ENCODE measurements at places on chromosomes 4 and X. TPM values are rescaled to one million over a fixed set of nuclear protein-coding genes. Genes with fewer than 3 reads are reported as not detected.

The ARX gene
- 4.6 TPM for total RNA-seq

GRCh38 chrX:139446832-139447231 lies 83.7 kb upstream of the F9 start:
- DNase-seq: no peak

DNA sequence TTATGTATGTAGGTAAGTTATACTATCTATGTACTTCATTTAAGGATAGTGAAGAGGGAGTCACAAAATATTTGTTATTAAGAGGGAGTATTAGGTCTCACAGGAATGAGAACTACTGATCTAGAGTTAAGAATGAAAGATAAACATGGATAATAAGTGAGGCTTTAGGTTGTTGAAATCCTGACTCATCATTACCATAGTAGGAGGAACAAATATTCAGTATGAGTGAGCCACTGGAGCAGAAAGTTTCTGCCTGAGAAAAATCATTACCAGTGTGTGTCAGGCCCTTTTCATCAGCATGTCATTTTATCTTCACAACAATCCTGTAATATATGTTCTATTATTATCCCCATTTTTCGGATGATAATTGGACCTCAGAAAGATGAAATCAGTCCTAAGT lies 27.2 kb upstream of the IGSF1 start:
- DNase-seq: no peak

The DMD gene
- 170 TPM for total RNA-seq

DNA sequence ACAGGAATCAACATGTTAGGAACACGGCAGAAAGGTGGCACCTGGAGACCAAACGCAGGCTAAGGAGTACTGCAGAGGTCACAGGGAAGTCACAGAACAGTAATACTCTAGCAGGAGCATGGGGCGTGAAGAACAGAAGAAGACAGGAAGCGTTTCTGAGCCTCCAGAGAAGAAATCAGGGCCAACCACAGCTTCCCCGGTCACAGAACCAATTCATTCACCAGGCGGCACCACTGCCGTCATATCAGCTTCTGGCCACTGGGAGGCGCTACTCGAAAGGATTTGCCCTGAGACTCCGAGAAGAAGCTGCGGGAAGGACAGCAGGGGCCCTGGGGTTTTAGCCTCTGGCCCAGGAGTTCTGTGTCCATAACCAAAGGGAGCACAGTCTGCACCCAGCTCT lies 78.0 kb upstream of the DRD5 start:
- peak; percentile 64 for DNase-seq

The SLC16A2 gene
- 6.3 TPM for total RNA-seq

GRCh38 chr4:89422441-89422990 lies 114.9 kb upstream of the GPRIN3 start:
- no peak for DNase-seq

DNA sequence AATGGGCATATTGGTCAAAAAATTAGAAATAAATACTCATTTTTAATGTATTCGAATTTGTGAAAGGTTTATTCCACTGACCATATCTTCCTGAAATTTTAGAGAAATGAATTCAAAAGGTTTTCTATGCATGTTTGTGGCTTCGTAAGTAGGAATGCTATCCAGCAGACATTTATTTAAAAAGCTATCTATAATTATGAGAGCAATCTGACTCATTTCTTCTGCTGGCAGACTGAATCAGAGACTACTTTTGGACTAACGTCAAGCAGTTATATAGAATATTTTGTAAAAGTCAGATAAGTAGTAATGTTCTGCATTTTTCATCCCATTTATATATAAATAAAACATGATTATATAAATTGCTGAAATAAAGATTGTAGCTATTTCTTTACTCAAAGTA lies 125.0 kb downstream of the SPCS3 start:
- no peak for DNase-seq

- DNase-seq: peak; percentile 84
These were observed 836 bp downstream of the CLOCK start for GRCh38 chr4:55545641-55546505.

DNA sequence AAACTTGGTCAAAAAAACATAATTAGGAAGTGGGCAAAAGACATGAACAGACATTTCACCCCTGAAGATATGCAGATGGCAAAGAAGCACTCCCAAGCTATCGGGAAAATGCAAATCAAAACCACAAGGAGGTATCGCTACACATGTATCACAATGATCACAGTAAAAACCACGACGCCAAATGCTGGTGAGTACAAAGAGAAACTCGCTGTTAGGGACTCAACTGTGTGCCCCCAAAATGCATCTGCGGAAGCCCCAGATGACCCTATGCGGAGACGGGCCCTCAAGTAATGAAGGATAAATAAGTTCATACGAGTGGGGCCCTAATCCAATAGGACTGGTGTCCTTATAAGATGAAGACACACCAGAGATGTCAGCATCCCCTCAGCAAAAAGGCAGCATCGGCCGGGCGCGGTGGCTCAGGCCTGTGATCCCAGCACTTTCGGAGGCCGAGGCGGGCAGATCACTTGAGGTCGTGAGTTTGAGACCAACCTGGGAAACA lies 10.2 kb downstream of the GAK start:
- no peak for DNase-seq

GRCh38 chrX:71215338-71215912 lies 7.6 kb upstream of the GJB1 start:
- no peak for DNase-seq

The BCOR gene
- total RNA-seq: 20.5 TPM

GRCh38 chrX:21715825-21716224 lies 42.1 kb downstream of the SMPX start:
- no peak for DNase-seq

The GLOD5 gene
- not detected for total RNA-seq

The FGF13 gene
- 33.1 TPM for total RNA-seq

DNA sequence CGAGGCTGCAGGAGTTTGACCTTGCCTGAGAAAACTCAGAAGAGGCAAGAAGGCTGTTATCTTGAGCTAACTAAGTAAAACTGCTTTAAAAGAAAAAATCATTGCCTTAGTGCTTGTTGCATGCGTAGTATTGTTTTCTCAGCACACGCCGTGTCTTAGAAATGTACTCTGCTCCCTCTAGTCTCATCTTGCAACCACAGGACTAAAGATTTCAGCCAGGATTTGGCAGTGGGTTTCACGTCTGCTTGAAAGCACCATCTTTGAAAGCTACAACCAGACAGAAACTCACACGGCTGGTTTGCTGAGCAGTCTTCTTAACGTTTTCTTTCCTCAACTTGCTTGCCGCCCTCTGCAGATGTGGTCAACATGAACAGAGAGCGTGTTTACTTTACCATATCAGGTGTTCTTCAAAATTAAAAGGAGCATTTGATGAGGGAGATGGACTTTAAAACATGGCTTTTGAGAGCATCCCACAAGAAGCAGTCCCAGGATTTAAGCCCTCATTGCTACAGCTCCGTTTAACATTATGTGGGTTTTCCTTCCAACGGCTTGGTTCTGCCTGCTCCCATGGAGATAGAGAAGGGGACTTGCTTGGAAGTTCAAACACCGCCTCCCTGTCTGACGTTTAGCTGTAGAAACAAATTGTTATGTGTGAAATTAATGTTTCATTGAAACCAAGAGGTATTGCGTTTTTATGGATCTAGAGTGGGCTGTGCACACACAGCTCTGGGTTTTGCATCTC lies 3.4 kb downstream of the SORCS2 start:
- DNase-seq: no peak

- DNase-seq: no peak
These were observed 89.3 kb downstream of the TSPAN5 start for GRCh38 chr4:98568941-98569663.

DNA sequence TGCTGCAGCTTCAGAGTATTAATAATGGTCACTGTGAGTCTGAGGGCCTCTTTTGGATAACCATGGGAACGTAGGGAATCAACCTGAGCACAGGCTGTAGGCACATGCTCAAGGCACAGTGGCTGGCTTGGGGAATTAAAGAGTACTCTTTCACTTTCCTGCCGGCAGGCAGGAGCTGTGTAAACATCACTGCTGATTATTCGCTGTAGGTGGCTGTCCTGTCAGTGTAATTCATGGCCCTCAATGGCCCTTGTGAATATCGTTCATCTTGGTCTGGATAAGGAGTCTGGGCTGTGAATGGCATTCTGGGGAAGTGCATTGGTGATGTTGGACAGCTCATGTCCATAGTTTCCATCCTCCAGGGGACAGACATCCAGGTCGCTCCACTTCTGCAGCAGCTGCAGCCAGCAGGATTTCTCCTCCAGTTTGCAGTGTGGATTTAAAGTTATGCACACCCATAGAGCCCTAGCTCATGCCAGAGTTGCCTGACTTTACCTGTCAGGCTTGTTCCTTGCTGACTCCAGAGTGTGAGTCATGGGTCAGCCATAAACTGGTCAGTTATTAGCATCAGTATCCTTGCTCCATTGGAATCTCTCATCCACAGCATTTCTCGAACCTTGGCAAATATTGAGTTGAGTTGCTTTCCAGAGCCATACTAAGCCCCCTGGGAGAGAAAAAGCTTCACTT lies 43.0 kb downstream of the C4orf33 start:
- DNase-seq: no peak

DNA sequence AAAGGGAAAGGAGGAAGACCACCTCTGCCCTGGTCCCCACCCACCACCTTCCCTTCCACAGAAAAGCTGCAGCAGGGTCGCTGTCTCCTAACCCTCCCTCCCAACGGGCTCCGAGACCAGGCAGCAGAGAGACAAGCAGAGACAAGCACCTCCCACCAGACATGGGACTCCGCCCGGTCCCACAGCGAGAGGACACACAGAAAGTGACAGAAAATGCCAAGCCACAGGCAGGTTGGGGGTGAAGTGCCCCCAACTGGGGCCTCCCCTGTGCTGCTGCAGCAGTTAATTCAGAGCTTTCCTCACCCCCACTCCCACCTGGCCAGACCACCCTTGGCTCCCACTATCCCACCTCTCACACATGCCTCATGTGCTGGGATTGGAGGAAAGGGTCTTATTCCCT lies 64.4 kb upstream of the AFAP1 start:
- peak; percentile 10 for DNase-seq

- no peak for DNase-seq
These were observed 25.7 kb upstream of the TRPC3 start for GRCh38 chr4:121977251-121978171.

DNA sequence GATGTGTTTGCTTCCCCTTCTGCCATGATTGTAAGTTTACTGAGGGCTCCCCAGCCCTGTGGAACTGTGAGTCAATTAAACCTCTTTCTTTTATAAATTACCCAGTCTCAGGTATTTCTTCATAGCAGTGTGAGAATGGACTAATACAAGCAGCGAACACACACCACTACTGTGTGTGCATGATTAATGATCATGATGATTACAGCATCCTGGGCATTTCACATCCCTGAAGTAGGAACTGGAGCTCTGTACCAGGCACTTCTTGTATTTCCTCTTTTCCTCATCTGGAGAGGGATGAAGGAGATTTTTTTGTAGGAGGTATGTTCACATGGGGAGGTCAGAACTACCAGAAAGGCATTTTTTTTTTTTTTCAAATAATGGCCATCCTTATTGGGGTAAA lies 60.8 kb downstream of the PPM1K start:
- DNase-seq: no peak

The TBX22 gene
- not detected for total RNA-seq

- DNase-seq: no peak
These were observed 81.1 kb downstream of the ATP11C start for GRCh38 chrX:139851730-139852129.

- DNase-seq: no peak
These were observed 473.4 kb downstream of the PCDH7 start for GRCh38 chr4:31193521-31193920.

DNA sequence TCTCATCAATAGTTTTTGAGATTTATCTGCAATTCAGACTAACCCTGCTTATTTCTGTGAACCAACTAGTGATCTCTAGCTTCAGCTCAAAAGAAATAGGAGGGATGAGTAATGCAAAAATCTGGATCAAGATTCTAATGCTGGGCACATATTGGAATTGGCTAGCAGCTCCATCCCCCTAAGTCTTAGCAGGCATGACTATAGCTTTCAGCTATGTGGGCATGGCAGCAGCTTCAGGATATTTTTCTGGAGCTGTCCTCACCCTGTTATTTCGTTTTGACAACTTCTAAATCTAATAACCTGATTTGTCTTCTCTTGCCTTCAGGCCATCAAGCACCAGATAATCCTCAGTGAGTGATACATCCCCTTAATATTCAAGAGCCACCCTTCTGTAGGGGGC lies 50.8 kb upstream of the GNPDA2 start:
- no peak for DNase-seq

The ADH1A gene
- total RNA-seq: 0.50 TPM

GRCh38 chr4:6761649-6762615 lies 20.6 kb upstream of the KIAA0232 start:
- DNase-seq: no peak

The AFP gene
- total RNA-seq: not detected

The EDNRA gene
- 1.8 TPM for total RNA-seq

GRCh38 chr4:138949866-138950265 lies 65.7 kb upstream of the NOCT start:
- DNase-seq: no peak

The CACNA1F gene
- 0.12 TPM for total RNA-seq

- DNase-seq: no peak
These were observed 10.5 kb upstream of the MGST2 start for GRCh38 chr4:139655116-139655515.

The GSPT2 gene
- total RNA-seq: 7.8 TPM

The BANK1 gene
- total RNA-seq: 0.46 TPM

DNA sequence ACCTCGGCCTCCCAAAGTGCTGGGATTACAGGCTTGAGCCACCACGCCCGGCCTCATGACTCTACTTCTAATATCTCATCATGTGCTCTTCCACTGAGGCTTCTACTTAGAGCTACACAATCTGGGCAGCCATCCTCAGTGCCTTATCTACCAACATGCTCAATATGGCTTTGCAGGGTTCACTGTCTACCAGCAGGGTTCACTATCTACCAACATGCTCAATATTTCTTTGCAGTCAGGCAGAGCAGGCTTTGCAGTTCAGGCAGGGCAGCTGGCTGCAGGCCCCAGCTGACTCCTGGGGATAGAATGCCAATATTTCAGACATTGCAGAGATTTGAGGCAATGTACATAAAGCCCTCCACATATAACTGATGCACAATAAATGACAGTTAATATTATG lies 47.5 kb downstream of the PKD2 start:
- no peak for DNase-seq

The HSFX1 gene
- 0.69 TPM for total RNA-seq

The CCNQ gene
- total RNA-seq: 21.4 TPM

- DNase-seq: no peak
These were observed 1183.4 kb upstream of the PCDH7 start for GRCh38 chr4:29536745-29537144.

DNA sequence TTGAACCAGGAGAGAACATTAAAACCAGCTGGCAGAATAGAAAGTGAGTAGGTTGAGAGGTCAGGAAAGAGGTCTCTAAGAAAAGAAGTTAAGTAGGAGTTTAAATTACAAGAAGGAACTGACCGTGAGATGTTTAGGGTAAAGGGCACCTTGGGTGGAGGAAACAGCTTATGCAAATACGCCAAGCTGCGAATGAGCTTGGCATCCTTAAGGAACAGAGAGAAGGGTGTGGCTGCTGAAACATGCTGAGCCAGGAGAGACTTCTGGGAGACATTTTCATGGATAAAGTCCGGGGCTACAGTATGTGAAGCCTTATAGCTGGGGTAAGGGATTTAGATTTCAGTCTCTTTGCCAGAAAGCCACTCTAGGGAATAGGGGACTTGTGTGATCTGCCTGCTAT lies 249.1 kb downstream of the KCNIP4 start:
- DNase-seq: no peak

The ANK2 gene
- 78.5 TPM for total RNA-seq

All from psoas muscle (tissue), 8 donors.